ENCODE measurements at places on chromosomes 6 and 20.

DNA sequence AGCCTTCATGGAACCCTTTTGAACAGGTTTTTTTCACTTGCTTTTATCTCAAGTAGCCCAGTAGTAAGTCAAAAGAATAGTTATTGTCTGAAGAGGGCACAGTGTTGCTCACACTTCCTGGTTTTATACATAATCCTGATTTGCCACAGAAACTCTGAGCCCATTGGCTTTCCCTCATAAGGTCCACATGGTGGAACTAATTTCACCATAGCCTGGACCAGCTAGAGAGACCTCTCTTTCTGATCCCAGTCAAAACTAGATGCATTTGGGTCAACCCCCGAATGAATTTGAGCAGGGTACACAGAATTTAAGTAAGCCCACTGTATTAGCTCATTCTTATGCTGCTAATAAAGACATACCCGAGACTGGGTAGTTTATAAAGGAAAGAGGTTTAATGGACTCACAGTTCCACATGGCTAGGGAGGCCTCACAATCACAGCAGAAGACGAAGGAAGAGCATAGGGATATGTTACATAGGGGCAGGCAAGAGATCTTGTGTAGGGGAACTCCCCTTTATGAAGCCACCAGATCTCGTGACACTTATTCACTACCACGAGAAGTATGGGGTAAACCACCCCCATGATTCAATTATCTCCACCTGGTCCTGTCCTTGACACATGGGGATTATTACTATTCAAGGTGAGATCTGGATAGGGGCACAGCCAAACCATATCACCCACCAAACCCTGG, 6.2 kb downstream of the RWDD2A start:
- DNase-seq, result no peak

GRCh38 chr6:30102414-30102969, 10.4 kb downstream of the TRIM31 start:
- DNase-seq, result peak; percentile 17

GRCh38 chr6:153086225-153086990, 44.7 kb downstream of the RGS17 start:
- no peak for DNase-seq

GRCh38 chr6:88785478-88785877, 177.9 kb downstream of the RNGTT start:
- no peak for DNase-seq

- DNase-seq, result no peak
These were observed 1.5 kb downstream of the DLGAP4 start for GRCh38 chr20:36307412-36308325.

DNA sequence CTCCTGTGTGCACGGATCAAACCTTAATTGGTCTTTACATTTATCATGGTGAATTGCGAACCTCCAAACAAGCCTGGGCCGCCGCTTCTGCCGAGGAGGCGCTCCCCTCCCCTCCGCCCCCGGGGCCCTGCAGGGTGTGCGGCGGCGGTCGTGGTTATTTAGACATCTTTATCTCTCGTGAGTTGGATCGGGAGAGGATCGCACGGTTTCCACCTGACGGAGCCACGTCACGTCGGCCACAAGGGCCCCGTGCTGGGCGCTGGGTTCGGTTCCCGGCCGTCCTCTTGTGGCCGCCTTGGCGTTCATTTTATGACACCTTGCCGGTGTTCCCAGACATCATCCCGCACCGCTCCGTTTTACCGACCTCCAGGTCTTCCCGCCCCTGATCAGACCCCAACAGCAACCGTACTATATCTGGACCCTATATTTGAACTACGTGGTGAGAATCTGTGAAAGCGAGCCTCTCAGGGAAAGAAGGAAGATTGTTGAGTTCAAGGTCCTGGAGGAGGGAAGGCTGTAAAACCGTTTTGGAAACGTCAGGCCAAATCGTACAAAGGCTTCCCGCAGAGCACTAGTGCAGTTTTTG, 1.3 kb upstream of the CNR1 start:
- DNase-seq, result no peak

DNA sequence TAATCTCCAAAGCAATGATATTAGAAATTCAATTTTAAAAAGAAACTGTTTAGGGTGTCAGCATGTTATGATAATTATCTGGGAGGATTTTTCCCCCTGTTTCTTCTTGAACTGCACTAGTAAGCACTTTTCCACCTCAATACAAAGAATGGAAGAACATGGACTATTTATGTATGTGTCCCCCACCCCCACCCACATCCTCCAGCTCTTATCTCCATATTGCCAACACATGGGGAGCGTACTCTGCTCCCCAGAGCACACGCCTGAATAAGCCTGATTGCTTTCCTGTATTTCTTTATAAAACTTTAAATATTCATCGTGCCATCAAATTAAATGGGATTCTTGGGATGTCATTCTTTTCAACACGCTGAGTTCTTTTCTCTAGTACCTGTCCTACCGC, 11.4 kb upstream of the LRFN2 start:
- DNase-seq, result no peak

GRCh38 chr6:44497807-44498206, 110.3 kb downstream of the CDC5L start:
- no peak for DNase-seq

DNA sequence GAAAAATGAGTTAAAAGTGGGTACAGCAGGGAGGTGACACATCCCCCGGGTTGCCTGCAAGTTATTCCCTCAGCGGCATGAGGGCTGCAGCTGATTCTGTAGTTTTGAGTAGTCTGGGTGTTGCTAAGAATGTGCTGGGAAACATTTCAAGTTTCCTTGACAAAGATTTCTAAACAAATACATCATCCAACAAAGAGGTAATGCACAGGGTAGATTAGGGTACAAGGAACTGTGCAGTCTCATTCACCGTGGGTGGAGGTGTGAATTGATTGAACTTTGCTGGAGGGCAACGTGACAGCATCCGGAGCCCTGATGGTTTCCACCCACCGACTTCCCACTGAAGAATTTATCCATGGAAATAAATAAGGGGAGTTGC, 21.8 kb downstream of the CASS4 start:
- peak; percentile 52 for DNase-seq

DNA sequence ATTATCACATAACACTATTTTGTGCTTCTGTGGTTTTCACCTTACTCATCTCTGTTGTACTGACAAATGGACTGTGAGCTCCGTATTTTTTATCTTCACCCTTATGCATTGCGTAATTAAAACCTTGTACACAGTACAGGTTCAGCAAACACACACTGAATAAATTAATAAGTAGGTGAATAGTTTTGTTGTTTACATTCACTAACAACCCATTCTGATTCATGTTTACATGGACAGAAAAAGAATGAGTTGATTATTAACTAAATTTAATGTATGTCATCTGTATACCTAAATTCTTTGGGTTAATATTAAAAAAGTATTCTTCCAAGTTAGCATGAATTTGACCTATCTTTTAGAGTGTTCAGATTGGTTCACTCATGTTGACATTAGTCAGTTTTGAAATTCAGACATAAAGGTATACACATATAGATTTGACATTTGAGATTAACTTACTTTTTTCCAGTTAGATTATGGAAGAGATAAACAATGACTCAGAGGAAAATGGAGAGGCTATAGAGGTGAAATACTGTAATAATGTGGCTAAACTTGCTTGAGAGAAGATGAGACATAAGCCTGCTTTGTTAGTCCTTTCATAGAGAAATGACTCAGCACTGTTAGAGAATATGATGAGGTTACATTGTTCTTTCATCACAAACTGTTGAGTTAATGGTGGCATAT, 541.7 kb upstream of the FLRT3 start:
- DNase-seq, result peak; percentile 70

DNA sequence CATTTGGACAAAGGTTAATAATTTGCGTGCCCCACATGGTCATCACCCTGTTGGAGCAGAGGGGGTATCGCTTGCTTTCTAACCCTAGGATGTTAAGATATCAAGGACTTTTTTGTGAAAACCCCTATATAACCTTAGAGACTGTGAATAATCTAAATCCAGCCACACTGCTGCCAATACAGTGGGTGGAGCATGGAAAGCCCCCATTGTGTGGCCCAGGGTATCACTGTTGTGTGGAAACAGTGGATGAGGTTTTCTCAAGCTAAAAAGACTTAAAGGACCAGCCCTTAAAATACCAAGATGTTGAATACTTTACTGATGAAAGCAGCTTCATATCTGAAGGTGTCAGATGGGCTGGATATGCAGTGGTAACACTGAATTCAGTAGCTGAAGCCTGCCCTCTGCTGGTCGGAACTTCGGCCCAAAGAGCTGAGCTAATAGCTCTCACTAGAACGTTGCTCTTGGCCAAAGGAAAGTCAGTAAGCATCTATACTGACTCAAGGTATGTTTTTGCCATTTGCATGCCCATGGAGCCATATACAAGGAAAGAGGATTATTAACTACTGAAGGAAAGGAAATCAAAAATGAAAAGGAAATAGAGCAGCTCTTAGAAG, 695.2 kb downstream of the PHF3 start:
- DNase-seq, result peak; percentile 15

DNA sequence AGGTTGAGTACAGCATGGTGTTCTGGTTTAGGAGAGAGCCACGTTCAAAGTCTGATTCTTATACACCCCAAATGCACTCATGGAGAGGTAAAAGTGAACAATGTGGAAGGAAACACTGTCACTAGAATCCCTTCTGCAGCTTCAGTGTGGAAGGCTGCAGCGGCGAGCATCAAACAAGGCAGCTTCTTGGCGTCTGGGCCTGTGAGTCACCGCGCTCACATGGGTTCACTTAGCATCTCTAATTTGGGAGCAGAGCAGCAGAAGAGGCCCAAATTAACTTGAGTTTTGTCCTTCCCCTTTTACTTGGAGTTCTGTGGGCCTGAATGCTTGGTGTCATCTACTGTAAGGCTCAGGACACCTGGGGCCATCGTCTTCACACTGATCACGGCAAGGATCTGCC, 10.9 kb upstream of the E2F1 start:
- DNase-seq, result peak; percentile 45

GRCh38 chr20:48821261-48821920, 6.4 kb downstream of the PREX1 start:
- DNase-seq, result no peak
